ENCODE measurements at places on chromosomes 5 and 9. TPM values are rescaled to one million over a fixed set of nuclear protein-coding genes. Genes with fewer than 3 reads are reported as not detected.
A peak's percentile ranks its signal among the peaks of the same experiment; 100 is the strongest.

- no peaks in the 10 kb centered on the region for H3K36me3 ChIP-seq
- no peak overlapping the region for H3K27ac ChIP-seq
- H3K4me1 ChIP-seq: no peaks in the 10 kb centered on the region
- H3K27me3 ChIP-seq: peaks cover 6% of the 10 kb centered on the region
Measured at GRCh38 chr5:144032375-144032774, 138.1 kb downstream of the YIPF5 start.

GRCh38 chr5:43482490-43483297, 971 bp downstream of the TMEM267 start:
- no peak for DNase-seq
- no peaks in the 10 kb centered on the region for H3K27me3 ChIP-seq
- H3K4me1 ChIP-seq: peaks cover 46% of the 10 kb centered on the region
- peaks cover 31% of the 10 kb centered on the region for H3K36me3 ChIP-seq
- H3K4me3 ChIP-seq: peak overlapping the region; percentile 99
- peak overlapping the region; percentile 100 for H3K27ac ChIP-seq

- peaks cover 70% of the 10 kb centered on the region for H3K36me3 ChIP-seq
- peak overlapping the region; percentile 88 for H3K27ac ChIP-seq
- peak; percentile 30 for DNase-seq
- no peaks in the 10 kb centered on the region for H3K27me3 ChIP-seq
- no peak overlapping the region for H3K4me3 ChIP-seq
Measured at GRCh38 chr9:33129886-33130881, 37.0 kb downstream of the B4GALT1 start.

- no peaks in the 10 kb centered on the region for H3K27me3 ChIP-seq
- no peaks in the 10 kb centered on the region for H3K4me1 ChIP-seq
- no peak for DNase-seq
- no peak overlapping the region for H3K4me3 ChIP-seq
Measured at GRCh38 chr5:122494109-122494508, 182.1 kb downstream of the SNCAIP start.

DNA sequence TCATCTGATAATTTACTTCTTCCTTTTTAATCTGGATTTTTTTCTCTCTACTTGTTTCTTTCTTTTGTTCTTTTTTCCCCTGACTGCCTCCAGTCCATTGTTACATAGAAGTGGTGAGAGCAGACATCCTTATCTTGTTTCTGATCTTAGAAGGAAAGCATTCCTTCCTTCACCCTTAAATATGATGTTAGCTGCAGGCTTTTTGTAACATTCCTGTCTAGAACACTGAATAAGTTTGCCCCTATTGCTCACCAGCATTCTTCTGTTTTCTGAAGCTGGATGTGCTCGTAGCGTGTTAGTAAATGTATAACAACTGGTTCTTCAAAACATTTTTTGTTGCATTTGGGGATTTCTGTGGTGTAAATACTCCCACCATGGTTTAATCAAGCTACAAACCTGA, 136.7 kb upstream of the NFIL3 start:
- H3K4me3 ChIP-seq: no peak overlapping the region
- no peaks in the 10 kb centered on the region for H3K4me1 ChIP-seq
- H3K36me3 ChIP-seq: no peaks in the 10 kb centered on the region
- H3K27ac ChIP-seq: no peak overlapping the region

DNA sequence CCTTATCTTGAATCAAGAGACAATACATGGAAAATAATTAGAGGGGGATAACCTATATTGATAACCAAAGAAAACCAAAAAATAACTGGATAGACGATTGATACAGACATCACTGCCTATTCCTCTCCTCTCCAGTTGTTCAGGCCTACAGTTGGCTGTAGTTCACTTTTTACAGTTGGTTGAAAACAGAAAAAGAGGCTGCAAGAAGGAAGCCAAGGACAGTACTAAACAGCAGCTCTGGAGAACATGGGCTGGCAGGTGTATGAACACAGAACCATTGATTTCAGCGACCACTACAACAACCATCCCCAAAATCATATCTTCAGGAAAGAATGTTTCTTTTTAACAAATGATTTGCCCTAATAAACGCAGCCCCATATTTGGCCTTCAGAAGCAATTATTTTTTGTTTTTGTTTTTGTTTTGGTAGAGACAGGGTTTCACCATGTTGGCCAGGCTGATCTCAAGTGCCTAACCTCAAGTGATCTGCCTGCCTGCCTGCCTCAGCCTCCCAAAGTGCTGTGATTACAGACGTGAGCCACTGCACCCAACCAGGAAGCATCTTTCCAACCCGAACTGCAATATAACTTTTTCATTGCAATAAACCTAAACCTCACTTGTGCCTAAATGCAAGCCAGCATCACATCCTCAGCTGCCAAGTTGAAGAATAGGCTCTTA, 64.3 kb downstream of the MLLT3 start:
- H3K27ac ChIP-seq: peak overlapping the region; percentile 34
- H3K4me3 ChIP-seq: no peak overlapping the region
- DNase-seq: no peak
- peaks cover 5% of the 10 kb centered on the region for H3K36me3 ChIP-seq

DNA sequence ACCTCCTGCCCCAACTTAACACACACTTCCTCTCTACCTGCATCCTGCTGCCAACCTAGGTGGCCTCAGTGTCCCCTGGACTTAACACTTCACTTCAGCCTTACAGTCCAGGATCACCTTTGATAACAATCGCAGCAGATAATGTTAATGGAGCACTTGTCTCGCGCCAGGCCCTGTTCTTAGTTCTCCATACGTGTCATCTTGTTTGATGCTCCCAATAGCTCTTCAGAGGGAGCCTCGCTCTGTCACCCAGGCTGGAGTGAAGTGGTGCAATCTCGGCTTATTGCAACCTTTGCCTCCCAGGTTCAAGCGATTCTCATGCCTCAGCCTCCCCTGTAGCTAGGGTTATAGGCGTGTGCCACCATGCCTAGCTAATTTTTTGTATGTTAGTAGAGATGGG, 62.7 kb upstream of the SHB start:
- no peak overlapping the region for H3K27ac ChIP-seq
- no peaks in the 10 kb centered on the region for H3K4me1 ChIP-seq
- peaks cover 8% of the 10 kb centered on the region for H3K27me3 ChIP-seq
- no peak overlapping the region for H3K4me3 ChIP-seq
- no peaks in the 10 kb centered on the region for H3K36me3 ChIP-seq

- no peak for DNase-seq
- no peak overlapping the region for H3K27ac ChIP-seq
- H3K36me3 ChIP-seq: no peaks in the 10 kb centered on the region
- no peaks in the 10 kb centered on the region for H3K27me3 ChIP-seq
- no peaks in the 10 kb centered on the region for H3K4me1 ChIP-seq
Measured at GRCh38 chr5:31741496-31741895, 102.6 kb downstream of the PDZD2 start.

DNA sequence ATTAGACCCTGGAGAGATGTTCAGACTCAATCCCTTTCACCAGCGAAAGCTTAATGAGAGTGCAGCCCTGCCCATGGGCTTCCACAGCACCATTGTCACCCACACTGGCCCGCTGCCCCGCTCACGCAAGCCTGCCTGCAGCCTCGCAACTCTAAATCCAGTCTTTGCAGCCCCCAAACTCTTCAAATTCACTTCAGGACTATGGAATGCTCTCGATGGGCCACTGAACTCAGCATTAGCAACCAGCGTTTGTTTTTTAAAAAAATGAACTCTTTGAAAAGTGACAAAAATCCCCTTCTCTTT, 17.1 kb downstream of the DCANP1 start:
- no peaks in the 10 kb centered on the region for H3K36me3 ChIP-seq
- DNase-seq: no peak
- H3K27me3 ChIP-seq: peaks cover 15% of the 10 kb centered on the region
- no peak overlapping the region for H3K4me3 ChIP-seq
- no peak overlapping the region for H3K27ac ChIP-seq

- H3K36me3 ChIP-seq: peaks cover 14% of the 10 kb centered on the region
- no peaks in the 10 kb centered on the region for H3K27me3 ChIP-seq
- no peak overlapping the region for H3K27ac ChIP-seq
- DNase-seq: no peak
- no peaks in the 10 kb centered on the region for H3K4me1 ChIP-seq
- no peak overlapping the region for H3K4me3 ChIP-seq
Measured at GRCh38 chr9:76379494-76379893, 14.7 kb downstream of the RFK start.

DNA sequence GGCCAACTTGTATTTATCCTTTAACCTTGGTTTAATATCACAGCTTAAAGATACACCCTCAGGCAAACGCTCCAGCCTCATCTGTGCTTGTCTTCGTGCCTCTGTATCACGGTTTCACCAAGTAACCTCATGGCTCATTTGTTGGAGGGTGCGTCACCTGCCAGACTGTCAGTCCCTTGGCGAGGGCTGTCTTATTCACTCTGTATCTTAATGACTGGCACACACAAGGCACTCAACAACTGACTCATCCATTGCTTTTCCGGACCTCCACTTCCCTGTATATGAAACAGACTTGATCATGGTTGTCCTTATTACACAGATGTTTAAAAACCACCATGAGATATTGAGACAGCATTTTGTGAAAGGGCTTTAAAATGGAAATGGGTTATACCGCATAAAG, 28.0 kb downstream of the LCP2 start:
- H3K36me3 ChIP-seq: peaks cover 90% of the 10 kb centered on the region
- peaks cover 92% of the 10 kb centered on the region for H3K4me1 ChIP-seq
- peak; percentile 71 for DNase-seq
- H3K4me3 ChIP-seq: peak overlapping the region; percentile 46

DNA sequence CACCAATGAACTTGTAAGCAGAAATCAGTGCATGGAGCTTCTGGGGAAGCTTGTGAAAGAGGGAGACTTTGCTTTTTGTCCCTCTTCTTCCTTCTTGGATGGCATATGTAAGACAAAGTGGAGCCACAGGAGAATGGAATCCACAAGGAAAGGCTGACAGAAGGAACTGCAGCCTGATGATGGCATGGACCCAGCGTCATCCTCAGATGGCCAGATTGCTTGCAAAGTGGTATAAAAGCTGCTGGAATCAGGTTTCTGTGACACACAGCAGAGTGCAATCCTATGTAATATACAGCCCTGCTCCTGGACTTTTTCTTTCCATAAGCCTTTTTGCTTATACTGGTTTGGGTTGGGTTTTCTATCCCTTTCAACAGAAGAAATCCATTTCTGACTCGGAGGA, 31.4 kb upstream of the SPARC start:
- H3K4me1 ChIP-seq: peaks cover 12% of the 10 kb centered on the region
- DNase-seq: no peak
- H3K4me3 ChIP-seq: no peak overlapping the region
- no peaks in the 10 kb centered on the region for H3K27me3 ChIP-seq

GRCh38 chr5:95808686-95809413, 13.7 kb downstream of the GLRX start:
- peak overlapping the region; percentile 78 for H3K27ac ChIP-seq
- peaks cover 60% of the 10 kb centered on the region for H3K4me1 ChIP-seq
- DNase-seq: peak; percentile 81

GRCh38 chr9:120919843-120920805, 6.5 kb downstream of the TRAF1 start:
- peak; percentile 43 for DNase-seq
- H3K27ac ChIP-seq: peak overlapping the region; percentile 100

DNA sequence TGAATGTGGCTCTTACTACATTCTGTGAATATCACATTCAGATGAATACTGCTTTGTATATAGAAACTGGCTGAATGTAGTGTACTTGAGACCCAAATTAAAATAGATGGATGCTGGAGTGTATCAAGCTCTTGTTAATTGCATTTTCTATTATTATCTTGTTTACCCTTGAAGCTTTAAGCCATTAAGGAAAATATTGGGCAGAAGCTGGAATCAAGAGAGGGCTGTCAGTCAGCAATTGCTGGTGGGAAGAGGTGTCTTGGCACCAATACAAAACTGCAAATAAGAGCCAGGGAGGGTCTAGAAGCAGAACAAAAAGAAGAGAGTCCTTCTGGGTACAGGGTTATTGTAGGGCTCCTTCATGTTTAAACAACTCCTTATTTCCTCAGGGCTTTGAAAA, 38.8 kb downstream of the MUSK start:
- no peaks in the 10 kb centered on the region for H3K4me1 ChIP-seq
- no peak for DNase-seq
- no peaks in the 10 kb centered on the region for H3K36me3 ChIP-seq

DNA sequence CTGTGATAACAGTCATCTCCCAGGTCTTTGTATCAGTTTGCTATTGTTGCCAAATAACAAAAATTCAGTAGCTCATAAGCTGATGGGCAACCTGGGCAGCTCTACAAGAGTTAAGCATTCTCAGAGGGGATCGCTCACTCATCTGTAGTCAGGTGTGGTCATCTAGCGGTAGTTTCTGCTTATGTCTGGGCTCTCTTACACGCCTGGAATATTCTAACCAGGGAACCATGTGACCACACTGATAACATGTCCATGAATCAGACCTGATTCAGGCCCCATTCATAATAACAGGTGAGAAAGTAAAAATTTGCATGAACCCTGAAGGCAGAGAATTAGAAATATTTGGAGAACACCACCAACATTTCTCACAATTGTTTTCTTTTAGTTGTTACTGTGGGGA, 576.1 kb downstream of the SLCO4C1 start:
- H3K27ac ChIP-seq: no peak overlapping the region
- no peaks in the 10 kb centered on the region for H3K27me3 ChIP-seq
- H3K4me1 ChIP-seq: no peaks in the 10 kb centered on the region
- DNase-seq: no peak
- H3K4me3 ChIP-seq: no peak overlapping the region

DNA sequence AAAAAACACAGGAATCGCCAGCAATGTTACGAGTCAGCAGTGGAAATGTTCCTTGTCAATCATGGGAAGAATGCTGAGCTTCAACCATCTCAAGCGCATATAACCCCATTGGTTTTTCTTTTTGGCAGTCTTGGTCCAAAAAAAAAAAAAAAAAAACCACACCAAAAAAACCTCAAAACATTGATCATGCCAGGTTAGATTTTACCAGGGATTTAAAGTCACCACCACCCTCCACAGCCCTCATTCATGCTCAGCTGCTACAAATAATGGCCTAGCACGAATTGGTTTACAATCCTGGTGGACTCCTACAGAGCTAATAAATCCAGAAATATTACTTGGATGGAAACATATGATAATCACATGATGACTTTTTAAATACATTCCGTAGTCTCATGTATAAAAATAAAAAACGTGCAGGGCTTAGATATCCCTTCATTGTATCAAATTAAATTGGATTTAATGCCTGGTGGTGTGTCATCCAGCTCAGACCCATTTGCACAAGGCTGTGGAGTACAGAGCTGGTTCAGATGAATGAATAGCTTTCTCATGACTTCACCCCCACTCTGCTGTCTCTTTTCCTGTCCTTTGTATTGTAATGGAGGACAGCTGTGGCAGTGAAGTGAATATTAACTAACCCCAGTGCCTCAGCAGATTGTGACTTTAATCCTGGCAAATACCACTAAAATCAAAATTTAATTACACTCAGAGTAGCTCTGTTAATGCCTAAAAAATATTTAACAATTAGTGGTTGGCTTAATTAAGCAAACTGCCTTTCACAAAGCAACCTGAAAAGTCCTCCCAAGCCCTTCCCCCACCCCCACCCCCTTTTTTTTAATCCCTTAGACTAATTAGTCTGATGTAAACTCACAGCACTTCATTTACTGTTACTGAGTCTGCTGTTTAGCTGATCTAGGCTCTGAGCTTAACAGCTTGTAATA, 626.5 kb upstream of the ZNF608 start:
- no peak overlapping the region for H3K4me3 ChIP-seq
- H3K27me3 ChIP-seq: no peaks in the 10 kb centered on the region
- H3K4me1 ChIP-seq: no peaks in the 10 kb centered on the region

- H3K4me3 ChIP-seq: no peak overlapping the region
- no peak for DNase-seq
- H3K27ac ChIP-seq: no peak overlapping the region
- peaks cover 8% of the 10 kb centered on the region for H3K4me1 ChIP-seq
- no peaks in the 10 kb centered on the region for H3K27me3 ChIP-seq
- no peaks in the 10 kb centered on the region for H3K36me3 ChIP-seq
Measured at GRCh38 chr5:16723821-16724220, 107.0 kb upstream of the RETREG1 start.

Gene GRM6
- total RNA-seq: not detected

Gene SPATA31D3
- total RNA-seq: not detected

Gene ZNF354C
- total RNA-seq: 6.0 TPM

Gene PGM5
- total RNA-seq: not detected

Gene PCA3
- total RNA-seq: not detected

Gene STKLD1
- total RNA-seq: 0.65 TPM

Gene CCDC171
- 2.1 TPM for total RNA-seq

Gene C9
- not detected for total RNA-seq
